ENCODE measurements at places on chromosomes 2 and 18. TPM values are rescaled to one million over a fixed set of nuclear protein-coding genes. Genes with fewer than 3 reads are reported as not detected.

- peak overlapping the region; percentile 87 for H3K27ac ChIP-seq
- H3K4me1 ChIP-seq = peaks cover 30% of the 10 kb centered on the region
- peak overlapping the region; percentile 70 for H3K4me3 ChIP-seq
- H3K36me3 ChIP-seq = peaks cover 1% of the 10 kb centered on the region
Observed at GRCh38 chr2:189658306-189659212, 2.7 kb upstream of the ASNSD1 start.

DNA sequence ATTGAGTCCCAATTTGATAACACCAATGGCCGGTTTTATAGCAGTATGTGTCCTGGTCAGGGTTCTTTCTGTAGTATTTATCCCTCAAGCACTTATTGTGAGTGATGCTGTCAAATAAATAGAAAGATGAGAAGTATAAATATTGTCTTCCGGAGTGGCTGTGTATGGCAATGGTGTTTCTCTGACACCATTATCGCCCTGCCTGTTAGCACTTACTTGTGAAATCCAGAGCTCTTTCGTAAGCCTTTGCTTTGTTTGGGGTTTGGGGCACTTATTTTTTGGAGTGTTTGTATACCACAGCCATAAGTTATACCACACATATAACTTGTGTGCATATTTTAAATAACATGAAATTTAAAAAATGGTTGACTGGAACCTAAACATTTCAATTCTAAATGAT lies 29.3 kb downstream of the CD8B2 start:
- DNase-seq = no peak
- H3K4me3 ChIP-seq = no peak overlapping the region
- H3K4me1 ChIP-seq = peaks cover 4% of the 10 kb centered on the region
- H3K27ac ChIP-seq = no peak overlapping the region
- peaks cover 1% of the 10 kb centered on the region for H3K36me3 ChIP-seq

The KCTD18 gene
- total RNA-seq = 18.1 TPM

The UBXN4 gene
- total RNA-seq = 117 TPM

The UGT1A6 gene
- total RNA-seq = not detected

GRCh38 chr2:174682578-174683391 lies 81.5 kb downstream of the CHRNA1 start:
- H3K4me3 ChIP-seq = peak overlapping the region; percentile 91
- peaks cover 7% of the 10 kb centered on the region for H3K36me3 ChIP-seq
- peaks cover 56% of the 10 kb centered on the region for H3K4me1 ChIP-seq
- no peaks in the 10 kb centered on the region for H3K27me3 ChIP-seq

- no peaks in the 10 kb centered on the region for H3K36me3 ChIP-seq
- no peaks in the 10 kb centered on the region for H3K27me3 ChIP-seq
- H3K4me3 ChIP-seq = no peak overlapping the region
- H3K4me1 ChIP-seq = peaks cover 2% of the 10 kb centered on the region
Observed at GRCh38 chr2:72980535-72981217, 63.4 kb downstream of the EMX1 start.

GRCh38 chr2:180717588-180717987 lies 262.8 kb upstream of the UBE2E3 start:
- no peaks in the 10 kb centered on the region for H3K36me3 ChIP-seq
- no peaks in the 10 kb centered on the region for H3K4me1 ChIP-seq
- no peaks in the 10 kb centered on the region for H3K27me3 ChIP-seq
- DNase-seq = no peak

The VWA3B gene
- not detected for total RNA-seq

DNA sequence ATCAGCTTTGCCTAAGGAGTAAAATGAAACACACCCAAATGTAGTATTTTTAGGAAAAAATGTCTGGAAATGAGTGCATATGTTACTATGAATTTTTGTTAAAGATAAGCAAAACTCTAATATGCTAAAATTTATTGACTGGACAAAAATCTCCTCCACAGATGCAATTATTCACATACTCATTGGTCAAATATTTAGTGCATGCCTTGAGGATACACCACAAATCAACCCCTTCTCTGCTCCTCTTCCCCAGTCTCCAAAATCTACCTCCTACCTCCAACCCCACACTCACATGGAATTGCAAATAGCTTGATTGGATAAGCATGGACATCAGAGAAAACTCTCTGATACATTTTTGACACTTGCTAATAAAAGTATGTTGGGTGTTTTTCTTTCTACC lies 95.6 kb upstream of the CDC42EP3 start:
- no peaks in the 10 kb centered on the region for H3K27me3 ChIP-seq
- peaks cover 10% of the 10 kb centered on the region for H3K36me3 ChIP-seq
- H3K27ac ChIP-seq = no peak overlapping the region
- H3K4me1 ChIP-seq = peaks cover 12% of the 10 kb centered on the region
- no peak for DNase-seq
- no peak overlapping the region for H3K4me3 ChIP-seq

DNA sequence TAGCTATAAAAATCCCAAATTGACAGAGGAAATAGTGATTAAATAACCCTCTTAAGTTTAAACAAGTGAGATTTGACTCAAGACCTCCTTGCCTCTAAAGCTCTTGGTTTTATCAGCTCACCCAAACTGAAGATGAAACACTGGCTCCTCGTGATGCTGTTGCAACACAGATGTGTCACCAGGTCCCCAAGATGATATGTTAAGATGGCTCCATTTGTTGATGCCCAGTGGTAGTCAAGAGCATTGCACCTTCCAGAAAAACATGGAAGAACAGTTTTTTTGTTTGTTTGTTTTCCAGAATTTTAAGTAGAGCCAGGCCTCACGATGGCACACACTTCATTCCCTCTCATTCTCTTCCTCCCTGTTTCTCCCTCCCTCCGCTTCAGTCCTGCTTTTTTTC lies 399.8 kb downstream of the TXNL1 start:
- no peaks in the 10 kb centered on the region for H3K27me3 ChIP-seq
- no peaks in the 10 kb centered on the region for H3K36me3 ChIP-seq
- no peak for DNase-seq
- H3K4me3 ChIP-seq = no peak overlapping the region

The CHMP3 gene
- total RNA-seq = 49.5 TPM

DNA sequence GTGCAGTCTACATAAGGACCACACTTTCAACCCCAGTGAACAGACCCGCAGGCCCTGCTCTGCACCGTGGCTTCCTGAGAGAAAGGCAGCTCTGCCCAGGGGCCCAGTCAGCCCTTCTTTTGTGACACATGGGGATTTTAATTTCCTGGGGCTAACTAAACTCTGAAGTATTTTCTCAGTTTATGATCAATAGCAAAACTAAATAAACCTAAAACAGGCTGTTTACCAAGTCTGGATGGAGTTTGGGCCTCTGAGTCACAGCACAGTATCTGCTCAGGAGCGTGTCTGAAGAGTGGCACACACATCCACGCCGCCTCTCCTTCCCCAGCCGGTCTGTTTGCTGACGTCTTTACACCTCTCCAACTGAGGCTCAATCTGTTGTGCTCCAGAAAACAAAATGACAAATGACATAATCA lies 72.3 kb downstream of the LDLRAD4 start:
- peaks cover 2% of the 10 kb centered on the region for H3K36me3 ChIP-seq
- no peak overlapping the region for H3K4me3 ChIP-seq
- DNase-seq = no peak
- H3K4me1 ChIP-seq = peaks cover 10% of the 10 kb centered on the region

DNA sequence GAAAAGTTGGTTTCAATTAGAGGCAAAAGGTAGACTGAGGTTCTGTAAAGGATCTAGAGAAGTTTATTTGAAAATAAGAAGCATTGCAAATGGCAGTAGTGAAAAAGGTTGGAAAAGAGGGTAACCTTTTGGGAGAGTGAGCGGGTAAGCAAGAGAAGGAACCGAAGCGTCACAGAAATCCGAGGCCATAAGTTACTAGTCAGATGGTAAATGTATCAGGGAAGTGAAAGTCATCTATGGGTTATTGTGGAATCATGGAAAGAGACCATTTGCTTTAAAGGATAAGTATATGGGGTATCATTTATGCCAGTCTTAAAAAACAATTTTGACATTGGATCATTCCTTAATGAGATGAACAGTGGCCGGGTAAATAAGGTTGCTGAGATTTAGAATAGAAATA lies 30.5 kb downstream of the EML4 start:
- no peak overlapping the region for H3K27ac ChIP-seq
- peaks cover 34% of the 10 kb centered on the region for H3K4me1 ChIP-seq
- DNase-seq = no peak

- H3K4me1 ChIP-seq = peaks cover 51% of the 10 kb centered on the region
- H3K27me3 ChIP-seq = no peaks in the 10 kb centered on the region
- H3K36me3 ChIP-seq = peaks cover 11% of the 10 kb centered on the region
Observed at GRCh38 chr2:45860136-45861121, 209.0 kb downstream of the PRKCE start.

- H3K4me3 ChIP-seq = no peak overlapping the region
- peaks cover 35% of the 10 kb centered on the region for H3K4me1 ChIP-seq
- H3K27ac ChIP-seq = no peak overlapping the region
- no peak for DNase-seq
- H3K27me3 ChIP-seq = no peaks in the 10 kb centered on the region
Observed at GRCh38 chr2:101007415-101008345, 5.6 kb downstream of the RPL31 start.

DNA sequence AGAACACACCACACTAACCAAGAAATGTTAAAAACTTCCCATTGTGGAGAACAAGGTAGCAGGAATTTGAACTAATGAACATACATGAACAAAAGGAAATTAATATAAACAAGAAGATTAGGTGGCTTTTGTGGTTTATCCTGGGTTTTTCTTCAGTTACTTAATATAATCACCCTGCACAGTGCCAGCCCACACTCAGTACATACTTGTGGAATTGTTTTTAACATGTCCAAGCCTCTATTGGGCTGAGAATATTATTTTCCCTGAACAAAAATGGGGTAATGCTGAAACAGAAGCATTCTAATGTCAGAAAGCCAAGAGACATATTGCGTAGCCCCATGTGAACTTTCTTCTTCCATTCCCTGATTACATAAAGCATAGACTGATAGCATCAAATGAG lies 202.8 kb downstream of the DNER start:
- H3K27me3 ChIP-seq = peaks cover 2% of the 10 kb centered on the region
- no peaks in the 10 kb centered on the region for H3K4me1 ChIP-seq
- H3K27ac ChIP-seq = no peak overlapping the region
- H3K36me3 ChIP-seq = no peaks in the 10 kb centered on the region

GRCh38 chr2:27569398-27569797 lies 13.4 kb upstream of the ZNF512 start:
- peaks cover 3% of the 10 kb centered on the region for H3K36me3 ChIP-seq
- DNase-seq = no peak
- no peak overlapping the region for H3K27ac ChIP-seq

- peak overlapping the region; percentile 79 for H3K4me3 ChIP-seq
- no peak overlapping the region for H3K27ac ChIP-seq
- H3K4me1 ChIP-seq = peaks cover 2% of the 10 kb centered on the region
- H3K27me3 ChIP-seq = peaks cover 67% of the 10 kb centered on the region
- peak; percentile 32 for DNase-seq
Observed at GRCh38 chr2:17879137-17879912, 858 bp downstream of the KCNS3 start.

DNA sequence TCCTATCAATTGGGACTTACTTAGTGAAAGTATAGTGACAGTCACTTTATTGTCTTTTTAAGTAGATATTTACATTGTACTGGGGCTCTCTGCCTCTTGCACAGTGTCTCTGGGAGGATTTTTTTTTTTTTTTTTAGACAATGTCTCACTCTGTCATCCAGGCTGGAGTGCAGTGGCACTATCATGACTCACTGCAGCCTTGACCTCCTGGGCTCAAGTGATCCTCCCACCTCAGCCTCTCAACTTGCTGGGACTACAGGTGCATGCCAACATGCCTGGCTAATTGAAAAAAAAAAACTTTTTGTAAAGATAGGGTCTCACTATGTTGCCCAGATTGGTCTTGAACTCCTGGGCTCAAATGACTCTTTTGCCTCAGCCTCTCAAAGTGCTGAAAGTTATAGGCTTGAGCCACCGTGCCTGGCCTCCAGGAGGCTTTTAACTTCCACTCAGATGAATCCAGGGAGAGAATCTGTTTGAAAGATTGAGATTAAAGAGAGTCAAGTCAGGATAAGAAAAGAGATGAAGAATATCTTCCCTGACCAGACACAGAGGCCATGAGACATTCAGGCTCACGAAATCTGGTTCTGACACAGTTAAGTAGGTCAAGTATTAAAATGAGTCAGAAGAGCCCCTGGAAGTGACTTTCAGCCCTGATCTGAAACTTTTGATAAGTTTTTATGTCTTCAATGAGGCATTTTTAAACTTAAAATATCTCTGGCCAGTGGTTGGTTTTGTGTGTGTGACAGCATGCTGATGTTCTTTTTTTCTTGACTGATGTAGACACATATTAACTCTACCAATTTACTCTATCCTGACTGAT lies 18.3 kb downstream of the ARHGEF33 start:
- DNase-seq = no peak
- no peak overlapping the region for H3K4me3 ChIP-seq
- no peaks in the 10 kb centered on the region for H3K36me3 ChIP-seq
- no peaks in the 10 kb centered on the region for H3K27me3 ChIP-seq
- H3K4me1 ChIP-seq = peaks cover 2% of the 10 kb centered on the region

The CXCR1 gene
- 0.14 TPM for total RNA-seq

- H3K4me3 ChIP-seq = no peak overlapping the region
- no peaks in the 10 kb centered on the region for H3K27me3 ChIP-seq
- H3K27ac ChIP-seq = no peak overlapping the region
Observed at GRCh38 chr2:98701230-98701629, 29.7 kb downstream of the MGAT4A start.

The CROCC2 gene
- total RNA-seq = not detected

DNA sequence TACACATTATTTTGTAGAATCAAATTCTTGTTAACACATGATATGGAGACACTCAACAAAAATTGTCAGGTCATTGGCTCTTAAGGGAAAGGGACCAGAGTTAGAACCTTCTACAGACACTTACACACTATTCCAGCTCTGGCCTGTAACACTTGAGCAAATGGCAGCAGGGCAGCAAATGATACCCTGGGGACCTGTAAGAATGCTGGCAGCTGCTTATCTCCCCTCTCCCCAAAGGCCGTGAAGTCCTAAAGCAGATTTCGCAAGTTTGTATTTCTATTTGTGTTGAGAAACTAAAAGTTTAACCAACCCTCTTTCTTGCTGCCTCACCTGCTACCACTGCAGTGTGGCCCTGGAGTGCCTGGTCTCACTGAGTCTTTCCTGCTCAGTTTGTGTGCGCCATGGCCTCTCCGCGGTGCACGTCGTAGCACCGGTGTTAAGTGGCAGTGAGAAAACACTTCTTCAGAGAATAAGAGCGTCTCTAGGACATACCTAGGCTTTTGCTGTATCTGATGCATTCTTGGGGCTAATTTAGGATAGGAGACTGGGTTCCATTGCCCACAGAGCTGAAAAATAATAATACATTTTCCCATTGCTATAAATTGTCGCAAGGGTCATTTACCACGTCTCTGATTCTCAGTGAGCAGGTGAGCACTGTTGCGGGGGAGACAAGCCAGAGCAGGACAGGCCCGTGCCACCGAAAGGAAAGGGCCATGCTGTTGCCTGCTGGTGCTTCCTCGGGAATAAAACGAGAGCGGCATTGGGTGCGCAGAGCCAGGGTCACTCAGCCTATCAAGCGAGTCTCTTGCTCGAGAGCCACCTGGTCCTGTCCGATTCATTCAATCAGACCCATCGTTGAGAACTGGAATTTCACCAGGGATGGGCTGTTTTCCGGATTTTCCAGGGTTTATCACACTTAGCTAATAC lies 204.9 kb downstream of the PTGR3 start:
- no peak for DNase-seq
- H3K27me3 ChIP-seq = no peaks in the 10 kb centered on the region
- H3K4me3 ChIP-seq = no peak overlapping the region
- H3K27ac ChIP-seq = no peak overlapping the region
- H3K36me3 ChIP-seq = no peaks in the 10 kb centered on the region

The LMAN2L gene
- total RNA-seq = 7.2 TPM

The FMNL2 gene
- total RNA-seq = 0.37 TPM

GRCh38 chr2:120513776-120514357 lies 167.9 kb downstream of the INHBB start:
- peaks cover 6% of the 10 kb centered on the region for H3K27me3 ChIP-seq
- no peaks in the 10 kb centered on the region for H3K4me1 ChIP-seq
